A549 treated with CORT108297 at 1 μM for 4 hours (cell line): ENCODE measurements at places on chromosomes 7 and 10. TPM values are rescaled to one million over a fixed set of nuclear protein-coding genes. Genes with fewer than 3 reads are reported as not detected.

EIF5AL1 gene
- 2.2 to 3.2 TPM (median 2.4 TPM) in 5 replicates for total RNA-seq

CDHR1 gene
- 0.05 to 0.19 TPM (median 0.13 TPM) in 4 of 5 replicates, not detected in the other for total RNA-seq

ALOX5 gene
- 0.16 to 0.67 TPM (median 0.32 TPM) in 5 replicates for total RNA-seq

NRP1 gene
- total RNA-seq, result 65.7 to 105 TPM (median 89.0 TPM) in 5 replicates

CCDC186 gene
- 3.7 to 6.2 TPM (median 5.9 TPM) in 5 replicates for total RNA-seq

METTL27 gene
- total RNA-seq, result 6.9 to 12.4 TPM (median 11.5 TPM) in 5 replicates

LLCFC1 gene
- total RNA-seq, result not detected in 5 replicates

ZNF425 gene
- 0.97 to 1.5 TPM (median 0.98 TPM) in 5 replicates for total RNA-seq

HOXA7 gene
- 4.4 to 5.5 TPM (median 4.9 TPM) in 5 replicates for total RNA-seq

ABCC2 gene
- total RNA-seq, result 150 to 171 TPM (median 160 TPM) in 5 replicates

IQUB gene
- 0.05 to 0.09 TPM (median 0.05 TPM) in 5 replicates for total RNA-seq

HELLS gene
- total RNA-seq, result 29.0 to 38.7 TPM (median 31.1 TPM) in 5 replicates

TMEM236 gene
- 0.05 to 0.13 TPM (median 0.08 TPM) in 5 replicates for total RNA-seq

AKR1C8 gene
- 0.09 to 0.42 TPM (median 0.15 TPM) in 4 of 5 replicates, not detected in the other for total RNA-seq

TRIM73 gene
- total RNA-seq, result 1.3 to 2.3 TPM (median 2.2 TPM) in 5 replicates

PNLIP gene
- not detected in 5 replicates for total RNA-seq

MBL2 gene
- not detected in 5 replicates for total RNA-seq

CUX1 gene
- 39.5 to 48.9 TPM (median 46.8 TPM) in 5 replicates for total RNA-seq

CCDC172 gene
- not detected in 5 replicates for total RNA-seq

LRIT1 gene
- total RNA-seq, result not detected in 5 replicates

RBM28 gene
- total RNA-seq, result 54.3 to 69.4 TPM (median 56.4 TPM) in 5 replicates

GPNMB gene
- 1.7 to 2.7 TPM (median 2.5 TPM) in 5 replicates for total RNA-seq

CLDN3 gene
- total RNA-seq, result 1.2 to 3.8 TPM (median 3.4 TPM) in 5 replicates

SFRP5 gene
- total RNA-seq, result 1.2 to 2.8 TPM (median 2.4 TPM) in 5 replicates

PRPS1L1 gene
- not detected in 5 replicates for total RNA-seq

GIMAP8 gene
- not detected in 5 replicates for total RNA-seq

SPDYE5 gene
- total RNA-seq, result not detected in 5 replicates

IGFBP3 gene
- 160 to 234 TPM (median 206 TPM) in 5 replicates for total RNA-seq

FAM25G gene
- total RNA-seq, result 1.1 to 1.8 TPM (median 1.5 TPM) in 3 of 5 replicates, not detected in the others

RASA4B gene
- 1.4 to 1.8 TPM (median 1.6 TPM) in 5 replicates for total RNA-seq

OPN1SW gene
- not detected in 5 replicates for total RNA-seq

POLR2J2 gene
- total RNA-seq, result 0.10 to 0.75 TPM (median 0.52 TPM) in 5 replicates

VGF gene
- total RNA-seq, result 10.5 to 26.2 TPM (median 16.4 TPM) in 5 replicates

TFPI2 gene
- total RNA-seq, result 249 to 287 TPM (median 256 TPM) in 5 replicates

ABCB4 gene
- total RNA-seq, result not detected in 5 replicates

HECW1 gene
- 10.2 to 14.6 TPM (median 13.9 TPM) in 5 replicates for total RNA-seq

TRPV5 gene
- not detected in 5 replicates for total RNA-seq

FFAR4 gene
- total RNA-seq, result 0.14 to 0.25 TPM (median 0.22 TPM) in 5 replicates

KNDC1 gene
- total RNA-seq, result 0.69 to 2.2 TPM (median 2.1 TPM) in 5 replicates

MSMB gene
- not detected in 5 replicates for total RNA-seq

FBXW4 gene
- total RNA-seq, result 17.3 to 23.3 TPM (median 21.3 TPM) in 5 replicates

SPDYE6 gene
- not detected in 5 replicates for total RNA-seq

ZNF511 gene
- total RNA-seq, result 57.1 to 78.5 TPM (median 74.2 TPM) in 5 replicates

NEUROG3 gene
- total RNA-seq, result not detected in 5 replicates

C10orf62 gene
- 0.10 TPM in 1 of 5 replicates, not detected in the others for total RNA-seq
